Activated gamma-delta T cell (primary cell): ENCODE measurements at places on chromosomes 4 and X.

GRCh38 chr4:147548256-147548655, 67.4 kb downstream of the EDNRA start:
- DNase-seq = no peak

DNA sequence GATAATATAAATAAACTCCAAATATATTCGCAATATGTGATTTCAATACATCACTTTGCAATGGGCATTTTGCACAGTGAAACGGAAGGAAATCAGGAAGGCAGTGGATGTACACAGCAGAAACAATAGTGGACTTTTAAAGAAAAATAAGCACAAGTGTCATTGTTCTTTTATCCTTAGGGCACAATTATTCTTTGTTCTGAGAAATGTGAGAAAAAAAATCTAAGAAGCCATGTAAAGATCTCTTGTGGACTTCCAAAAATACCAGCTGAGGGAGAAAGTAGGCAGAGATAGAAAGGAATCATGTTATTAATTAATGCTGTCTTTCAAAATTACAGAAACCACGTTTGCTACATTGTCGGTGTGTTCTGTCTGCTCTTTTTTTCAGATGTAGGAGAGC, 17.6 kb upstream of the PRRG1 start:
- DNase-seq = no peak

- DNase-seq = no peak
These were observed 779 bp upstream of the DDX60L start for GRCh38 chr4:168480931-168481611.

GRCh38 chrX:50838820-50839600, 25.0 kb upstream of the SHROOM4 start:
- DNase-seq = no peak

DNA sequence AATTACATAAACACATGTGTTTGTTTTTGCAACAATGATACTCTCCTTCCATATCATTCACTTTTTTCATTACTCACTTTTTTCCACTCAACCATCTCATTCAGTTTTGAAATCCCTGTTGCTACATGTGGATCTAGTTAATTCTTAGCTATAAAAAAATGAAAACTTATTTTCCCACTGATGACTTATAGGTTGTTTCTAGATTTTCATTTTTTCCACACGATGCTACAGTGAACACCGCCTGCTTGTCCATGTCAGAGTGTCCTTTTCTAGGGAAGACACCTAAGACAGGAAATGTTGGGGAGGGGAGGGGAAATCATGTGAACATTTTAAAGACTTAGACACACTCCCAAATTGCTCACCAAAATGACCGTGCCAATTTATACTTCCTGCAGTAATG, 70.2 kb downstream of the SUPT20HL2 start:
- no peak for DNase-seq

DNA sequence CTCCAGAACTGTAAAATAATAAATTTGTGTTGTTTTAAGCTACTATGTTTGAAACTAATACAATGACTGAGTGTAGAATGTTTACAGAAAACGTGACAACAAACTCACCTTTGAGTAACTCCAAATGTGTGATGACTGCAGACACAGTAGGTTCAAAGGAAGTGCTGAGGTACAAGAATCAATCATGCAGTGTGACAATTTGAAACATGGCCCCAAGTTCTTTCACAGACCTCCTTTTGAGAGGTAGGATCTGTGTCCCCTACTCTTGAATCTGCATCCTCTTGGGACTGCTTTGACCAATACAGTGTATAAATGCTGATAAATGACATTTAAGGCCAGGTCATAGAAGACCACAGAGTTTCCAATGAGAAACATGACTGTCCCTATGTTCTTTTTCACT, 667.7 kb upstream of the DIPK2B start:
- no peak for DNase-seq

DNA sequence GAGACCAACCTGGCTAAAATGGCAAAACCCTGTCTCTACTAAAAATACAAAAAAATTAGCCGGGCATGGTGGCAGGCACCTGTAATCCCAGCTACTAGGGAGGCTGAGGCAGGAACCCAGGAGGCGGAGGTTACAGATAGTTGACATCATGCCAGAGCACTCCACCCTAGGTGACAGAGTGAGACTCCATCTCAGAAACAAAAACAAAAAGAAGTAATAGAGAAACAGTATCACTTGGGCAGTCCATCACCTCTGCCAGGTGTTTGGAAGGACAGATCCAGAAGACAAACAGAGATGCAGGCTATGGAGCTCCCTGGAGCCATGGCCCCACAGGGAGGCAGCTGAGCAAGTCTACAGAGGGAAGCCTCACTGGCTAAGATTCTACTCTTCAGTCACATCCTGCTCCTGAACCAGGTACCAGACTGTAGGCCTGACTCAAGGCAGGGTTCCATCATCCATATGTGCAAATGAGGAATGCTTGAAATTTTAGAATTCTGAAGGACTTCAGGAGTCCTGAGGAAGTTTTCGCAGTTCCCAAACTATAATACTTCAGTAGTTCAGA, 81.4 kb upstream of the CPEB2 start:
- no peak for DNase-seq
